ENCODE measurements at places on chromosomes 3 and 15.

DNA sequence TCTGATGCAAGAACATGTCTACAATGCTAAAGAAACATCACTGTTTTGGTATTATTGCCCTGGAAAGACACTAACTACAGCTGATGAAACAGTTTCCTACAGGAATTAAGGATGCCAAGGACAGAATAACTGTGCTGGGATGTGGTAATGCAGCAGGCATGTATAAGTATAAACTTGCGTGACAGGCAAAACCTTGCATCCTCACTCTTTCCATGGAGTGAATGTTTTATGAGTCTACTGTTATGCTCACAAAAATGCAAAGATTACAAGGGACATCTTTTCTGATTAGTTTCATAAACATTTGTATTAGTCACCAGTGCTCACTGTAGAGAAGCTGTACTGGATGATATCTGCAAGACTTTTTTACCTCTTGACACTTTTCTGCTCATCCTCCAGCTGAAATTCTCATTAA lies 143.6 kb downstream of the NAALADL2 start:
- no peak for DNase-seq

GRCh38 chr3:186722457-186722856 lies 5.3 kb downstream of the KNG1 start:
- DNase-seq = peak; percentile 25

DNA sequence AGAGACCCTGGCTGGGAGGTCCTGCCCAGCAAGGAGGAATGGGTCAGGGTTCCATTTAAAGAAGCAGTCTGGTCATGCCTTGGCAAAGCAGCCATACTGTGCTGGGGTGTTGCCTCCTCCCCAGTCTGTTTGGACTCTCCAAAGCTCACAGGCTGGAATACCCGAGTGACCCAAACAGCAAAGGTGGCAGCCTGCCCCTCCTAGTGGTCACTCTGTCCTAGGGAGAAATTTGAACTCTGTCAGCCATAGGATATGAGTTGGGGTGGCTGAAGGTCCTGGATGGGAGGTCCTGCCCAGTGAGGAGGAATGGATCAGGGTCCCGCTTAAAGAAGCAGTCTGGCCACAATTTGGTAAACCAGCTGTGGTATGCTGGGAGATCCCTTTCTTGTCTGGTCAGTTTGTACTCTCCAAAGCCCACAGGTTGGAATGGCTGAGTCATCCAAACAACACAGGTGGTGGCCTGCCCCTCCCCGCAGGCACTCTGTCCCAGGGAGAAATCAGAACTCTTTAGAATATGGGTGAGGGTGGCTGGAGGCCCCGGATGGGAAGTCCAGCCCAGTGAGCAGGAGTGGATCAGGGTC lies 45.0 kb downstream of the CCR1 start:
- peak; percentile 6 for DNase-seq

DNA sequence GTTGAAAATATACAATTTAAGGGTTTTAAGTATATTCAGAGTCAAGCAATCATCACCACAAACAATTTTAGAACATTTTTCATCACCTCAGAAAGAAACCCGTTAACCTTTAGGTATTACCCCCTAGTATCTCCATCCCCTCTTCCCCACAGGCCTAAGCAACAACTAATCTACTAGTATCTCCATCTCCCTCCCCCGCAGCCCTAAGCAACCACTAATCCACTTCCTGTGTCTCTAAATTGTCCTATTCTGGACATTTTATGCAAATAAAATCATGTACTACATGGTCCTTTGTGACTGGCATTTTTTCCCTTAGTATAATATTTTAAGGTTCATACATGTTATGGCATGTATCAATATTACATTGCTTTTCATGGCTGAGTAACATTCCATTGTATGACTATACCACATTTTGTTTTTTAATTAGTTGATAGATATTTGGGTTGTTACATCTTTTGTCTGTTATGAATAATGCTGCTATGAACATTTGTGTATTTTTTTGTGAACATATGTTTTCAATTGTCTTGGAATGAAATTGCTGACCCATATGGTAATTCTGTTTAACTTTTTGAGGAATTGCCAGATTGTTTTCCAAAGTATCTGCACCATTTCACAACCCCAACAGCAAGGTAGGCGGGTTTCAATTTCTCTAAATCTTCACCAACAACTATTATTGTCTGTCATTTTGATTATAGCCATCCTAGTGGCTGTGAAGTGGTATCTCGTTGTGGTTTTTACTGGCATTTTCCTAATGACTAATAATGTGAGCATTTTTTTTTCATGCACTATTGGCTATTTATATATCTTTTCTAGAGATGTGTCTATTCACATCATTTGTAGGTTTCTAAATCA lies 215.6 kb upstream of the CD96 start:
- no peak for DNase-seq

DNA sequence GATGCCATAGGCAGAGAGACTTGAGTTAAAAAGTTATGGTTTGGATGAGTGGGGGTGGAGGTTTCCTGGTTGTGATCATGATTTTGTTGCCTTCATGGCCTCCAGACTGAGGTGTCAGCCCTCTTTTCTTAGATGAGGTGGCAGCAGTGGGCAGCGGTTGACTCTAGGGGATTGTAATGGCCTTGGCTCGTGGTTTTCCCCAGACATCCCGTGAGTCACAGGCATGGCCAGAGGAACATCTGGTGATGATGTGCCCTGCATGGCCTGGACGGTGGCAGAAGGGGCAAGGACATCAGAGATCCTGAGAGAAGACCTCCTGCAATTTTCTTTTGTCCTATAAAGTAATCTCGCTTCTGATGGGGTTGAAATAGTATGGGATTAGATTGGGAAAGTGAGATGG lies 12.4 kb downstream of the RETNLB start:
- DNase-seq = no peak

- no peak for DNase-seq
Observed at GRCh38 chr3:23067116-23067515, 136.0 kb upstream of the UBE2E2 start.

GRCh38 chr3:128076483-128077201 lies 24.4 kb downstream of the SEC61A1 start:
- DNase-seq = peak; percentile 76

GRCh38 chr15:33059184-33059583 lies 135.3 kb downstream of the FMN1 start:
- DNase-seq = no peak

- DNase-seq = no peak
Observed at GRCh38 chr15:66291816-66292570, 1.4 kb upstream of the DIS3L start.

DNA sequence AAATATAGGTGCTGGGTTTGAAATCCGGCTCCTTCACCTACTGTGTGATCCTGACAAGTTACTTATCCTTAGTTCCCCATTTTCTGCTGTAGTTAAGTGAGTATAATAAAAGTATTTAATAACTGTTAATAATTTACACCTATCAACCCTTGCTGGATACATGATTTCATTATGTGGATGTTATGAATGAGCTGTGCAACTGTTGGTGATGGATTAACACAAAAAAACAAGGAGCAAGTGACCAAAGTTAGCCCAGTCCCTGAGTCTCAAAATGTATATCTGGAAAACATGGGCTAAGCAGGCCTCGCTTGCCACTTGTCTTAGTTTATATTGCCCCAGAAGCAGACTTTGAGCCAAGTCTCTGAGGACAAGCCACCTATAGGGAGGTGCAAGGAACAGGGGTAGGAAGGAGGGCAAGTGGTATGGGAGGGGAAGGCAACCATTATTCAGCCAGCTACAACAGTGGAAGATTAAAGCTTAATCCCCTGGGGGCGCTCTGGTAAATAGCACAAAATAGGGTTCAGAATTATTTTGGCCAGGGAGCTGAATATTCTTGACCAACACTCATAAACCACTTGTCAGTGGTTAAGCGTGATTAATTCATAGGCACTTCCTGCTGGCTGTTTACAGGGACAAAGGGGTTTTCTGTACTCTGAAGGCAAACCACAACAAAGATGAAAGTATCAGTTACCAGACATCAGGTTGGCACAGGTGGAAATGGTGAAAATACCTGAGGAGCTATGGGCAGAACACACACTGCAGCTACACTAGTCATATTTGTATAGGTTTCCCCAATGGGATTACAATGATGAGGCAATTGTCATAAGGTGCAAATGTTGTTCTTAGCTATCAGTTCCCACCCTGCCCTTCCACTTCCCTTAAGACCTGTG lies 76.2 kb downstream of the TRIM42 start:
- no peak for DNase-seq

- DNase-seq = no peak
Observed at GRCh38 chr3:40339871-40340270, 30.4 kb downstream of the EIF1B start.

- no peak for DNase-seq
Observed at GRCh38 chr15:33160581-33161165, 33.8 kb downstream of the FMN1 start.

- DNase-seq = no peak
Observed at GRCh38 chr3:160374472-160374871, 24.6 kb downstream of the IFT80 start.

- no peak for DNase-seq
Observed at GRCh38 chr3:43425829-43426228, 139.5 kb downstream of the SNRK start.

- peak; percentile 82 for DNase-seq
Observed at GRCh38 chr3:18951333-18951732, 197.0 kb upstream of the KCNH8 start.

Data from G401 (cell line).